ENCODE measurements at places on chromosomes 6 and 20. TPM values are rescaled to one million over a fixed set of nuclear protein-coding genes. Genes with fewer than 3 reads are reported as not detected.

LST1 gene
- not detected for total RNA-seq

MAP7 gene
- total RNA-seq: 0.90 TPM

SOX12 gene
- total RNA-seq: 10.0 TPM

GSTA2 gene
- not detected for total RNA-seq

TCF21 gene
- total RNA-seq: 55.2 TPM

IMPG1 gene
- total RNA-seq: not detected

FRMD1 gene
- not detected for total RNA-seq

PRDM1 gene
- under 0.01 TPM for total RNA-seq

COL9A3 gene
- 22.5 TPM for total RNA-seq

NMBR gene
- total RNA-seq: not detected

Data from cardiac atrium fibroblast (primary cell).